Subcutaneous preadipocyte (primary cell): ENCODE measurements at places on chromosomes 3 and 15. TPM values are rescaled to one million over a fixed set of nuclear protein-coding genes. Genes with fewer than 3 reads are reported as not detected.

ARPP21 gene
- not detected in 2 replicates for total RNA-seq

TP63 gene
- total RNA-seq: under 0.01 TPM in 2 replicates

LRRN1 gene
- not detected in 2 replicates for total RNA-seq

PARP14 gene
- total RNA-seq: 33.4 and 36.6 TPM in 2 replicates

DUOXA2 gene
- total RNA-seq: not detected in 2 replicates

AADAC gene
- total RNA-seq: under 0.01 TPM in 1 of 2 replicates, not detected in the other

SLC30A4 gene
- total RNA-seq: 5.9 TPM in 2 replicates

RPUSD3 gene
- total RNA-seq: 37.1 and 44.2 TPM in 2 replicates

FOXL2NB gene
- under 0.01 and 0.78 TPM in 2 replicates for total RNA-seq

VPS39 gene
- 42.3 and 42.4 TPM in 2 replicates for total RNA-seq

HTR3E gene
- total RNA-seq: not detected in 2 replicates

IQCF5 gene
- not detected in 2 replicates for total RNA-seq

CHRNB4 gene
- not detected in 2 replicates for total RNA-seq

SMCO1 gene
- under 0.01 TPM in 1 of 2 replicates, not detected in the other for total RNA-seq

CPEB1 gene
- total RNA-seq: 5.1 and 8.8 TPM in 2 replicates

AP3B2 gene
- under 0.01 TPM in 2 replicates for total RNA-seq

HHLA2 gene
- not detected in 2 replicates for total RNA-seq

UBAP1L gene
- 2.2 TPM in 2 replicates for total RNA-seq

KCNAB1 gene
- under 0.01 TPM in 1 of 2 replicates, not detected in the other for total RNA-seq

GOLGA6L26 gene
- not detected in 2 replicates for total RNA-seq
